Activated CD4-positive, alpha-beta T cell treated with anti-CD3 and anti-CD28 coated beads, Interleukin-2, amount 50 U/mL, for 4 hours (primary cell): ENCODE measurements at places on chromosomes 6 and 20.

GRCh38 chr20:14009208-14009607, 13.9 kb downstream of the MACROD2 start:
- no peak for DNase-seq

DNA sequence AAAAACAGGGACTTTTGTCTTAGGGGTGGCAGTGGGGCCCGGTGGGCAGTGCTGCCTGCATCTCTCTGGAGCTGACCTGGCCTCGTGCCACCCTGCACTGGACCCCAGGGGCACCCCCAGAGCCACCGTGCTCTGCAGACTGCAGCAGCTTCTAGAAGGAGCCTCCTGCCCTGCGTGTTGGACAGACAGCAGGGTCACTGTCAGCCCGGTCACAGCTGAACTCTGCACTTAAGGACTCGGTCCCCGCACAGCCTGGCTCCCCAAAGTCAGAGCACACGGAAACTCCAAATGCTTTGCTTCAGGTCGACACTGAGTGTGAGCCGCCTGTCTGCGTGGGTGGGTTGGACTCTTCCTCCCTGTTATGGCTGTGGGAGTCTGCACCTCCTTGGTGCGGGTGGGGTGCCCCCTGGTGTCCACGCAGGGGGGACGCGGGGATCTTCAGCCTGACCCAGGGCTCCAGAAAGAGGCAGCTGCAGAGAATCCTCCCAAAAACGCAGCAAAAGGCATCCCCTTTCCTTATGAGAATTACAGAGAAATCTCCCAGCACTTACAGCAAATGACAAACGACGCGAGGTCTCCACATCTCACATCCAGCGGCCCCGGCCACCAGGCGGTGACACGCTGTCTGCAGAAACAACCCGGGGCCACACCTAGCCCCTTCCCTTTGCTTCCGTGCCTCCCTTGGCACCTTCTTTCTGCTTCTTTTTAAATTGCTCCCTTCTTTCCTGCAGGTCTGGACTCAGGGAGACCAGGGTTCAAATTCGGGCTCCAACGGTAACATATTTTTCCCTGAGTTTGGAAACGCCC, 36.3 kb upstream of the DACT2 start:
- DNase-seq, result no peak

- DNase-seq, result no peak
Observed at GRCh38 chr20:45179166-45179565, 4.5 kb downstream of the PI3 start.

GRCh38 chr6:43761666-43762409, 8.2 kb upstream of the VEGFA start:
- DNase-seq, result no peak

GRCh38 chr6:27081931-27082330, 165.6 kb upstream of the PRSS16 start:
- DNase-seq, result no peak

GRCh38 chr6:95768539-95768938, 191.2 kb downstream of the MANEA start:
- no peak for DNase-seq

GRCh38 chr6:14614631-14615030, 497.1 kb downstream of the CD83 start:
- no peak for DNase-seq

GRCh38 chr6:91490671-91491301, 903.9 kb upstream of the MAP3K7 start:
- DNase-seq, result no peak

DNA sequence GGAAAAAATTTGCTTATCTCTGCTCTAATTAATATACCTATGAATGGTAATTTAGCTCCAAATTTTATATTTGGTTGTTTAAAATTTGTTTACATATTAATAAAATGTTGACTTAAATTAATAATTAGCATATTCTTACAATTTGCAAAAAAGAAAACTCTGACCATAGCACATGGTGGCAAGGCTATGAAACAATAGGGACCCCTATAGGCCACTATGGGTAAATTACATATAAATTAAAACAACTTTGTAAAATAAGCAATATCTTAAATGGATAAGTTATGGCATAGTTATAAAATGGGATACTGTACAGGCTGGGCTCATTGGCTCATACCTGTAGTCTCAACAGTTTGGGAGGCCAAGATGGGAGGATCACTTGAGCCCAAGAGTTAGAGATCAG, 76.0 kb downstream of the MKKS start:
- no peak for DNase-seq

DNA sequence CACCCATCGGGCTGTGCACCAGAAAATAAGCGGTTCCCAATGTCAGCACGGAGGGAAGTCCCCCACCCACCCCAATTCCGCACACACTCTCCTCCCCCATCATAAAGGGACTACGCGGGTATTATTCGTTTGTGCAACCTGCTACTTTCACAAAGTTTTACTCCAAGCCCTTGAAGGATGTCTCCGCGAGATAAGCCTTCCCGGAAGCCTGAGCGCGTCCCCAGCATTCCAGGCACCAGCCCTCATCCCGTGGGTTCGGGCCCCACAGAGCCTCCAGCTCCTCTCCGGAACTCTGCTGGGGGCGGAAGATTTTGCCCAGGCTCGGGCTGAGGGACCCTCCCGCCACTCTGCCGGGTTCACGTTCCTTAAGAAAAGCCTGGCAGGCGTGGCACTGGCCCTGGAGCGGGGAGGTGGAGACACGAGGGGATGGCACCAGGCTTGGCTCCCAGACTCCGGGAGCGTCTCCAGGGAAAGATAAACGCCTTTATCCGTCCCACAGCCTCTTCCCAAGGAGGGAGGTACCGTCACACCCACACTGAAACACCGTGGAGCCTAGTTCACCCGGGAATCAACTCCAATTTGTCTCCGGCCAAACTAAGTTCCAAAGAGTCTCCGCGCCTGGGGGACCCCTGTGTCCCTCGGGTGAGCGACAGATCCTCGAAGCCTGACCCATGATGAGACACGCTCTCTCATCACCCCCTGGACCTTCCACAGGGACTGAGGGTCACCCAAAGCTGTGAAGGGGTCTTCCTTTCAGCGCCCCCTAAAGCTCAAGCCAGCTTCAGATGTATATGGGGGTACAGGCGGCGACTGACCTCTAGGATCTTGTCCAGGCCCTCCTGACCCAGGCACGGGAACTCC, 934 bp downstream of the KCNK5 start:
- peak; percentile 38 for DNase-seq

DNA sequence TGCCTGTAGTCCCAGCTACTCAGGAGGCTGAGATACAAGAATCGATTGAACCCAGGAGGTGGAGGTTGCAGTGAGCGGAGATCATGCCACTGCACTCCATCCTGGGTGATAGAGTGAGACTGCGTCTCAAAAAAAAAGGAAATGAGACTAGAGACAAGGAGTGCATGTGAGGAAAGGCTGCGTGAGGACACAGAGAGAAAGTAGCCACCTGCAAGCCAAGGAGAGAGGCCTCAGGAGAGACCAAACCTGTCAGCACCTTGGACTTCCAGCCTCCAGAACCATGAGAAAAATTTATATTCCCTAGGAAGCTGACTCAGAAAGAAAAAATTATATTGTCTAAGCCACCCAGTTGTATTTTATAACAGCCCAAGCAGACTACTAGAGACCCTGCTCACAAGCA, 7.4 kb upstream of the BEND3 start:
- no peak for DNase-seq

GRCh38 chr6:25829375-25829774, 2.5 kb downstream of the SLC17A1 start:
- no peak for DNase-seq

DNA sequence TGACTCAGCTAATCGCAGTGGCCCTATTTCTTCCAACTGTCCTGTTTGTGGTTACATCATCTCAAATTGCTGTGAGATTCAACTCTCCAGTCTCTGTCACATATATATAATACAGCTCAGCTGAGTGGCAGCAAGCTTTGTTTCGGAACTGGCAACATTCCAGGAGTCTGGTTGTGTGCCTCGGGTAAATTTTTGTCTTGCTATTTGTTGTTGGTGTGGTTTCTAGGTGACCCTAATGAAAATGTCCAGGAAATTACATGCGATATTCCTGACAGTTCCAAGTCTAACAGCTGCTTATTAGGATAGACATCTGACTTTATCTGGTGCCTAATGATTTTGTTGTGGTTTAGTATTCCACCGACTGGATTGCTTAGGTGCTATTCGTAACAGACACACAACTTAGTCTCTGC, 581.8 kb downstream of the CD109 start:
- no peak for DNase-seq

DNA sequence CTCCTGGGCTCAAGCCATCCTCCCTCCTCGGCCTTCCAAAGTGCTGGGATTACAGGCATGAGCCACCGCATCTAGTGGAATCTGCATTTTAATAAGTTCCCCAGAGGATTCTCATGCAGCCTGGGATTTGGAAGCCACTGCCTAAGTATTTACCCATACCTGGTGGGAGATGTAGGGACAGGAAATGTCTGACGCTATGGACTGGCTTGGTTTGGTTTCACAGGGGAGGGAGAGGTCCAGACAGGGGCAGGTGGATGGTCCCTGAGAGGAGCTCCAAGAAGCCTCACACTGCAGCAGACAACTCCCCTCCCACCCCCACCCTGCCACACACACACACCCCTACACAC, 4.4 kb downstream of the VSTM2L start:
- DNase-seq, result no peak

DNA sequence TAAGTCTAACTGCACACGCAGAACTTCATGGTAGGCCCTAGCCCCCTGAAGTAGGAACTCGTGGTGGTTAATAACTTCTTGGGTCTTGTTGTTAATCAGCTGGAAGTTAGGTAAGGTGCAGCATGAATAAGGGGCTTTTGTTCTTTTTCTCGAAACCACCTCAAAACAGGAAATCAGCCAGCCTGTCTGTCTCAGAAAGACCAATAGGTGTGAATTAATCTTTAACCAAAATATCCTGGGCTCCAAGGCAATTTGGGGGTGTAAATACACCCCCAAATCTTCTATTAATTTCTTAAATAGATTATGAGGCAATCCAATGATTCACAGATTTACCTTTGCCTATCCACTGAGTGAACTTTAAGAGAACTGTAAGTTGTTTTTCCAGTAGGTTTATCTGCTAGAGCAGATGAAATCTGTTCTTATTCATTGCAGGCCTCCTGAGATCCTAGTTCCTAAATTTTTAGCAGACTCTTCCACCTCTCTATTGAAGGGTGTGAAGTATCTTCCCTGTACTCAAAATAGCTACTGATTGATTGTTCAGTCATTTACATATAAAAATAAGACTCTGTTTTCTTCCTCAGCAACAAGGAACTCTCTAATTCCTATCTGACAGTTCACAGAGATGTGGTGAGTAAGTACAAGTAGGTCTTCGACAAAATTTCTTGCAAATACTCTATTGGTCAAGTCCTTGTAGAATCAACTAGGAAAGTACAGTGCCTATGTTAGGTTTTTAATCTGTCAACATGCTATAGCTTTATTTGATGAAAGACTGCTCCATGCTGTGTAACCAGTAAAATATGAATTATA, 427.1 kb upstream of the NOX3 start:
- DNase-seq, result no peak

GRCh38 chr20:17421493-17421892, 109.7 kb downstream of the BFSP1 start:
- no peak for DNase-seq

DNA sequence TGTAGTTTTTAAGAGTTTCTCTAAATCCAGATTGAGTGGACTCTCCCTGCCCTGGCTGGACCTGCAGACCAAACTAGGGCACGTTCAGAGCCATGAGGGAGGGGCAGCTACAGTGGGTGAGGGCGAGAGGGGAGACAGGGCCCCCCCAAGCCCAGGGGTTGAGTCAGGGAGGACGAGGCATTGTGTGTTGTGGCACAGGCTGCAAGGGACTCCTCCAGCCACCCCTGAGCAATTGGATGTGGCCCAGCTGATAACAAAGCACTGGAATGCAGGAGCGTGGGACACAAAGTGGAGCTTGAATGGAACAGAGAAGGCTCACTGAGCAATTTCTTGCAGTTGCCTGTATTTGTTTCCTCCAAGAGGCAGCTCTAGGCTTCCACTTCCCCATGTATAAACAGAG, 43.5 kb upstream of the MYL9 start:
- no peak for DNase-seq

- no peak for DNase-seq
Observed at GRCh38 chr20:366041-366718, 14.4 kb upstream of the TRIB3 start.

DNA sequence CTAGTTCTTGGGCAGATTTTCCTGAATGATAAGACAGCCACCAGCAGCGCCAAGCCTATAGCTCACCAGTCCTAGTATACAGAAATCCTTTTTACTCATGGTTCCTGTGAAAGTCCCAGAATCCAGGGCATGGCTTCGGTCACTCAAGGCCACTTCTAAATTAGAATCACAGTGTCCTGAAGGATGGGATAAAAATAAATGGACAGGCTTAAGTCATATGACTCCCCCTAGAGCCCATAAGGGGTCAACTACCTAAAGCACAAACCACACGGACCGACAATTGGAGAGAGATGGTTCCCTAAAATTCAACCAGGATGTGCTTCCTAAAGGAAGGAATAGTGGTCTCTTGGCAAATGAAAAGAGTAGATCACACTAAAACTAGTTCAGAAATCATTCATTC, 404.1 kb upstream of the PLCB4 start:
- DNase-seq, result no peak

DNA sequence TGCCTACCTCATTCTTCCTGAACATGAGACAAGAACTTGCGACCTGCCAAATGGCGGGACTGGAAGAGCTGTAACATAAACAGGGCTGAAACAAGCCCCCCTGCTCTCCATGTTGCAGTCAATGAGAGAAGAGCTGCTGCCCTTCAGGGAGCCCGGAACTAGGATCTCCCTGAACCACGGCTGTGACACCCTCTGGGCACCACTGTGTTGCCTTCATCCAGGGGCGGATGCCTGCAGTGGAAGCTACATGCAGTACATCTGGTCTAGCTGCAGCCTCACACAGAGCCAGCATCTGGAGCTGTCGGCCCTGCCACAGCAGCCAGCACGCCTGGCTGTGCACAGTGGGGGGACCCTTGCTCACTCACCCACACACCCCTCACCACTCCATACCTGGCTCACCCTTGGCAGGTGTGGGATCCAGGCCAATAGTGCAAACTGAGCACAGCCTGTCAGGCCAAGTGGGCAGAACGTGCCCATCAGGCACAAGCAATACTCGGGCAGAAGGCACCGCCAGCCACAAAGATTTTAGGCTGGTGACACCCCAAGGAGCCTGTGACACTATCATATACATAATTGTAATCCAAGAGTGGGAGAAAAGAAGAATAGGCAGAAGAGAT, 451.3 kb downstream of the HTR1B start:
- DNase-seq, result no peak

GRCh38 chr6:133502441-133503335, 261.5 kb downstream of the EYA4 start:
- DNase-seq, result no peak

DNA sequence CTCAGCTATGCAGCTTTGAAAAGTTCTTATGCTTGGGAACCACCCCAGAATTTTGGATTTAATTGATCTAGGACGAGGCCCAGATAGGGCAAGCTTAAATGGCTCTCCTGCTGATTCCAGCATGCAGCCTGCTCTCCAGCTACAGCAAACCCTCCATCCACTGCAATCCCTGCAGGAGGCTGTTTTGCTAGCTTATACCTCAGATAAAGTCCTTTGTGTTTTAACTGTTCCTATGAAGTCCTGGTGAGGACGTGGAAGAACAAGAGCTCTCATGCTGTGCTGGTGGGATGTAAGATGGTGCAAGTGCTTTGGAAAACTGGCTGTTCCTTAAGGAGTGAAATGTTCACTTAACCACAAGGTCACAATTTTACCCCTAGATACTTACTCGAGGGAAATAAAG, 25.5 kb upstream of the NXT1 start:
- DNase-seq, result no peak

GRCh38 chr6:113394216-113394615, 462.9 kb upstream of the MARCKS start:
- no peak for DNase-seq
